Stimulated activated CD8-positive, alpha-beta memory T cell treated with anti-CD3 and anti-CD28 coated beads, Interleukin-4, amount 100 ng/mL, for 1 hour (primary cell): ENCODE measurements at places on chromosomes 2 and 18.

- no peak for DNase-seq
Measured at GRCh38 chr2:595141-595815, 81.9 kb downstream of the TMEM18 start.

DNA sequence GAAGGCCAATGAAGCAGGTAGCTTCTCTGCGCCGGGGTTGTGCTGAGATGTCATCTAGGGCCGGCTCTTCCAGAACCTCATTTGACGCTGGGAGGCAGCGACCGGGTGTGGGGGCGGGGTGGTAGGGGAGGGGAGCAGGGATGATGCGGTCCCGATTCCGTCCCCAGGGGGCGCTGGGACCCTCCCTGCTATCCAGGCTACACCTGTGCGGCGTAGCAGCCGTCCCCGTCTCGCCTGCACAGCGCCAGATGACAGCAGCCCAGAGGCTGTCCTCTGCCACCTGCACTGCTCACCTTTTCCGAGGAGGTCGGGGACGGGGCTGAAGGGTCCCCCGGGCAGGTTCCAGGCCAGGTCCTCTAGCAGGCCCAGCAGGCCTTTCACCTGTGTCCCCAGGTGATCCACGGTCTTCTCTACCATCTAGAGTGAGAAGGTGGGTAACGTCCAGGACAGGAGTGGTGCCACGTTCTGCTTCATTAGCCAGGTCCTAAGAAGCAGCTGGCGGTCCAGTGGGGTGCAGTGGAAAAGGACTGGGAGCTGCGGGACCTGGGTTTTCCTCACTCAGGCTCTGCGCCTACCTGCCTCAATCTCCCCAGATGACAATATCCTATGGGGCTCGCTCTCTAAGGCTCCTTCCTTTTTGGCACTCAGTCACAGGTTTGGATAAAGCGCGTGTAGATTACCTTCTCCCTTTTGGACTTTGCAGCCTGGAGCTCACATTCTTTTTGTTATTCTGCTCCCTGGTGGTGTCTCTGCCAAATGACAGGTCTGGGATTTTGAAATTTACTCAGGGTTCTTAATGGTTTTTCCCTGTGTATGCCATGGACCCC is 56.0 kb upstream of the RAB6C start:
- DNase-seq, result no peak

DNA sequence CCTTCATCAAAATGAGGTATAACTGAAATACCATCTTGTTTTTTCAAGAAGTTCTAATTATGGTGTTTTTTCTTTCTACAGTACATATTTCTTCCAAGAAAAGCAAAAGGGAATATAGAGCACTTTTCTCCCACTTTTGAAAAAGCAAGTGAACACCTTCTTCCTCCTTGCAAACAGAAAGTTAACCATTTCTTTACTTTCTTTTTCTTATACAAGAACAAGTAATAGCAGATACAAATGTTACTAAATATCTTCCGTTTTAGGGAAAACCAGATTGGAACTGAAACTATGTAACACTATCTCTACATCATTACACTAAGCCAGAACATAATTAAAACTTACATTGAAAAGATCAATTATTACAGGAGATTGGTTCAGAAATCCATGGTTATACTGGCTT is 44.0 kb downstream of the COBLL1 start:
- DNase-seq, result no peak

GRCh38 chr2:201969938-201970785 is 63.5 kb upstream of the FZD7 start:
- DNase-seq, result no peak

- no peak for DNase-seq
Measured at GRCh38 chr2:9756692-9757250, 86.5 kb upstream of the TAF1B start.

- no peak for DNase-seq
Measured at GRCh38 chr18:11962597-11962996, 18.7 kb upstream of the IMPA2 start.

DNA sequence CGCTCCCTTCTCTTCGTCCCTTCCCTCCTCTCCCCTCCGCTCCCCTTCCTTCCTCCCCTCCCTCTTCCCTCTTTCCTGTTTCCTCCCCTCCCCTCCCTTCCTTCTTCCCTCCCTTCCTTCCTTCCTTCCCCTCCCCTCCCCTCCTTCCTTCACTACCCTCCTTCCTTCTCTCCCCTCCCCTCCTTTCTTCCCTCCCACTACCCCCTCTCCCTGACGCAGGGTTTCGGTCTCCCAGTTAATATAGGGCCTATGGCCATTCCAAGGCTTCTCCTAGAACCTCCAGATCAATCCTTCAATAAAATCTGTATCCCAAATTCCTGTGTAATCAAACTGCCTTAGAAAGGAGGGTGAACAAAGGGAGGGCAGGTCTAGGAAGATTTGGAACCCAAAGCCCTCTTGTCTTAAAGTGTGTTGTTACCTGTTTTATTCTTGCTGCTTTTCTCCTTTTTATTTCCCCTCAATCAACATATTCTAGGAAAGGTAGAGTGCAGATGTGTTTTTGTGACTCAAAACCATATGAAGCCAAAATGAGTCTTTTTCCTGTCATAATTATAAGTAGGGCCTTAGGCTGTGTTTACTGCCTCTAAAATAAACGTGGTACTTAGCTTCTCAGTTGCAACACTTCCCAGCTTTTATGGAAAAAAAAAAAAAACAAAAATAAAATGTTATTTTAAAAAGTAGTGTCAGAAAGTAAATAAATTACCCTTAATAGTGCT is 53.7 kb downstream of the GPD2 start:
- no peak for DNase-seq

DNA sequence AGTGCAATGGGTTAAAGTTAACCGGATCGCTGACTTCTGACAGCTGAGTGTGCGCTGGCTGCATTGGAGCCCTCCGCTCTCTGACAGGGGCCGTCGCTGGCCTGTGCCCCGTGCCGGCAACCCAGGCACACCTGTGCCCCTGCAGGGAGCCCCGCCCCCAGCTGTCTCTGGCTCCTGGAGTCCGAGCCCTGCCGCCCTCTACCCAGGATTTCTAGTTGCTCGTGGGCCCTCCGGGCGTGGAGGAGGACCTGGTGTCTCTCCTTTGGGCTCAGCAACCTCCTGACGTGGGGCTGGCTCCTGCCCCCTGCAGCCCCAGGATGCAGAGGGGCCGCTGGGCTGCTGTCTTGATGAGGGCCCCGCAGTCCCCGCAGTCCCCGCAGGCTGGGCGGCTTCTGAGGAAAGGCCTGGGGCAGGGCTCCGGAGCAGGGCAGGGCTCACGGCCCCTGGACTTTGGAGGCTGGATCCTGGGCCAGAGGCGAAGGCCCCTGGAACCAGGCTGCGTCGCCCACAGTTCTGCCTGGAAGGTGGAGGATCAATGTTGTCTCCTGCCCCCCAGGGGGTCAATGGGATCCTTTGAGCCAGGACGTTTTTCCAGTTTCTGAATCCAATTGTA is 172.8 kb downstream of the RNF144A start:
- DNase-seq, result no peak

DNA sequence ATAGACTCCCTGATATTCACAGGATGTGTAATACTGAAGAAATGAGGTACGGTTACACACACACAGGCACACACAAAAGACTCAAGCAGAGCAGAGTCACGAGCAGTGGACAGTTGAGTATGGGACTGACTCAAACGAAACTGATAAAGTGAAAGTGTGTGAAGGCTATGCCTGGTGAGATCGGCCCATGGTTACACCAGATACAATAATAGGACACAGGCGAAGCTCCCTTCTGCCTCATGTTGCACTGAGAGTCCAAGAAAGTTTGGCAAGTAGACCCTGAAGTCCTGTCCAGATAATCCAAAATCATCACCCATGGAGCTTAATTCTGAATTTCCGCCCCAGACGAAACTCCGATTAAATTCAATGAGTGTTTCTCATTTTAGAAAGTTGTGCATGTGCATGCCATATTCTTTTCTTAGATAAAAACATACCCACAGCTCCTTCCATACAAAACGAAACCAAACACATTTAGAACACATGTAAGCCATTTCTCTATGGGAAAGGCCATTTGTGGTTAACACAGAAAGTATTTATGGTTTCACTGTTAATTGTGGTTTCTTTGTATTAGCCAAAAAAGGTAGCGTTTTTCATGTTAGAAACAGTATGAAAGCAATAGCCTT is 567.6 kb downstream of the PLCL1 start:
- no peak for DNase-seq

GRCh38 chr2:88680916-88681315 is 10.6 kb upstream of the RPIA start:
- no peak for DNase-seq

DNA sequence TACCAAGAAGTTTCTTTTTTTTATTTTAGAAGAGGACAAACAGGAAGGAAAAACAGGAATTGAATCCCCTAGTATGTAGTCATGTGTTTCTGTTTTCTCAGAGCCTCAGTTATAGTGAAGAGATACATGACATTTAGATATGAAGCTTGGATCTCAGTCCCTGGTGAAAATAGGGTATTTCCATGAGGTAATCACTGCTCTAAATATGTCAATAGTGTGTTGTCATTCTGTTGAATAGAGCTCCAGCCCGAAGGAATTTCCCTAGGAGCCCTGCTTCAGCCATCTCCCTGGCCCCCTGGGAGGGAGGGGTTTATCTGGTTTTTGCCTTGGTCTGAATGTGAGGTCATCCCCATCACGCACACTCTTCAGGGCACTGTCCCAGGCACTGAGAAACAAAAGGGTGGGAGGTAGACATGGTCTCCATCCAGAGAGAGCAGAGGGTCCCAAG is 47.1 kb upstream of the REL start:
- DNase-seq, result no peak

DNA sequence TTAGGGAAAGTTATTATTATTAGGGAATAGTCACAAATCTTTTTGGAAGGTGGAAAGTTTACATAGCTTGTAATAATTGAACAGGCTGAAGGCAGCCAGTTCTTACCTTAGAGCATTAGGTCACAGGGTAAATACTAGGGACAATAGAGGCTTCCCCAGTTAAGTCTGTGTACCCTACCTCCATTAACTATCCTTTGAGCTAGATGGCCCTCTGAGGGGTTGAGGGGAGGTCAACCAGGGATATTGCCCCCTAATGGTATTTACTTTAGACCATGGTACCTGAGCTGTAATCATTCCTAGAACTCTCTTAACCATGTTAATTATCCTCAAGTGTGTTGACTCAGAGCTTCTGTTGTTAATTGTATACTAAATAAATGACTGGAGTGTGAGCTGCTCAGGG is 120.5 kb upstream of the SCN7A start:
- DNase-seq, result no peak

GRCh38 chr2:10161206-10161931 is 38.8 kb downstream of the RRM2 start:
- DNase-seq, result no peak

DNA sequence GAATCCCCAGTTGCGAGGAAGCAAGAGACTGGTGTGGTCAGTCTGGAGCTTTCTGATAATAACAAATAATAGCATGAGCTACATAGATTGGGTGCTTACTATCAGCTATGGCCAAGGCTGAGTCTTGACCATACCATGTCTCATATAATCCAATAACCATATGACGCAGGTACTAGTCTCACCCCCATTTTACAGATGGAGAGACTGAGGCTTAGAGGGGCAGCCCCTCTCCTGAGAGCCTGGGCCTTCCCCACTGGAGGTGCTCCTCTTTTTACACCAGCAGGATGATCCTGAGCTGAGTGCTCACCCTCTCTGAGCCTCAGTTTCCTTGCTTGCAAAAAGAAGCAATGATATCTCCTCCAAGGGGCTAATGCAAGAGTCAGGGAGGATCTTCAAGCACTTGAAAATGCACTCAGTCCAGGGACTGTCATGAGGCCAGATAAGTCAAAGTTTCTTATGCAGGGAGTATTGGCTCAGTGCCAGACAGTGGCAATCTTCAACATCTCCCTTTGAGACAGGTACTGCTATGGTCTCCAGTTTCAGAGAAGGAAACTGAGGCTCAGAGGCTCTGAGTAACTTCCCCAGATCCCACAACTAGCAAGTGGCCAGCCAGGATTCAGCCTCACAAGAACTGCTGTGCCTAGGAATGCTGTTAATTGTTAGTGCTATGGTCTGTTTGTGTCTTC is 149.7 kb downstream of the TFCP2L1 start:
- no peak for DNase-seq

- DNase-seq, result no peak
Measured at GRCh38 chr2:100416397-100416934, 1.0 kb downstream of the CHST10 start.

- DNase-seq, result no peak
Measured at GRCh38 chr2:53777134-53777533, 9.5 kb downstream of the CHAC2 start.

DNA sequence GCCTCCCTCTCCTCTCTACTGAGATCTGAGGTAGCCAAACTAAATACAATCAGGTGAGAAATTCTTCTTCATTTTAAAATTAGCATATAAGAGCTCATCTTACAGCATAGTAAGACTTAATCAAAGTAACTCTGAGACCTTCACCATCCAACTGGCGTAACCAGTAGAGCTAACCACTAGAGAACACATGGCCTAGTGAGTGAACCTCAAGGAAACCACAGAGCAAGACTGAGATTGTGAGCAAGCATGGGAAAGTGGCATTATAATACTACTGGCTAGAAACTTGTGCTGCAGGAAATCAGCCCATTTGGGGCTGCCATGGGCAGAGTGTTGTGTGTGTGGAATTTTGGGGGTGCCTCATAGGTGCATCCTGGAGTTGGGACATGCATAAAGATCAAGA is 61.1 kb upstream of the SPHKAP start:
- DNase-seq, result no peak

DNA sequence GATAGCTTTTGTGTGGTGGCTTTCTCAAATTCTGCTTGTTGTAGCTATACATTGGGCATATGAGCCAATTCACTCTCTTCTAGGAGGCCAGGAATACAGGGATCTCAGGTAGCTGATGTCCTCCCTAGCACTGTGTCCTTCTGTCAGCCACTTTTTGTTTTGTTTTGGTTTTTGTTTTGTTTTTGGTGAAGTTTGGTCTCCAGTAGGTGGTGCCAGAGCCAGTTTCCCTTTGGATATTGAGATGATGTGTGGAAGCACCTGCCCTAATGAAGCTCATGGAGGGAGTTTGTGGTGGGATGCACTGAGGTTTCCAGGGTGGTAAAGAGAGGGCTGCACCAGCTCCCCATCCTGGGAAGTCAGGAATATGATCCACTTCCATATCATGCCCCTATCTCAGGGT is 100.5 kb upstream of the VWC2L start:
- DNase-seq, result no peak

DNA sequence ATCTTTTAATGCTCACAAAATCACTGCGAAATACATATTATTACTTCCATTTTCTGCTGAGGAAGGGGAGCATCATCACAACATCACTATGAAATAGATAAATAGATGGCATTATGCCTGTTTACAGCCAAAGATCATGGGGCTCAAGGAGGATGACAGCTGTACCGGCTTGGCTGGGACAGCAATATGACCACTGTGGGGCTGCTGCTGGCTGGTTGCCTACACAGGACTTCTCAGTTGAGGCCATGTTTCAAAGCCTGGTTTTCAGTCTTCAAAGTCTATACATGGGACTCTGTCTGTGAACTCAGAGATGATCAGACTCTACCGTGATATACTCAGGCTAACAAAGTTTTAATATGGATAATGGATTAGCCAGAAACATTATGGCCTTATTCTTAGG is 58.7 kb downstream of the SPATS2L start:
- DNase-seq, result no peak
